Forelimb muscle (tissue), 1 donor: ENCODE measurements at places on chromosomes 13 and 19.

DNA sequence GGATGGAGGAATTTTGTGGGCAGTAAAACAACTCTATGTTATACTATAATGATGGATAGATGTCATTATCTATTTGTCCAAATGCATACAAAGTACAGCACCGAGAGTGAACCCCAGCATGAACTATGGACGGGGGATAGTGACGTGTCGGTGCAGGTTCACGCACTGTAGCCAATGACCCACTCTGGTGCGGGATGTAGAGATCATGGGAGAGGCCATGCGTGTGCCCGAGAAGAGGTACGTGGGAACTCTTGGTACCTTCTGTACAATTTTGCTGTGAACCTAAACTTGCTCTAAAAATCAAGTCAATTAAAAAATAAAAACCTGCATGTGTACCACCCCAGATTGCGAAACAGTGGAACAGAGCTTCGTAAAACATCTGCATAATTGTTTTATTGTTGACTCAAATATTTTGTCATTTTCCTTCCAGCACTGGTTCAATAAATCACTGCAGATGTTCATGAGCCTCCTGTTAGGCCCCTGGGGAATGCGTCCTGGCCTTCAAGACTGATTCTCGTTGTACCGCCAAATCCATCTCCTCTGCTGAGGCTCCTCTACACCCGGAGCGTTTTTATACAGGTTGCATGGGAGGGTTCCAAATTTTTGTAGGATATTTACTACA is 30.9 kb downstream of the COL4A1 start:
- peak; percentile 71 for DNase-seq

GRCh38 chr19:3932931-3933810 is at the start of gene NMRK2:
NMRK2 (plus strand) TSS chr19:3933069; CDS start chr19:3933672, 603 bp downstream.
- DNase-seq = no peak

DNA sequence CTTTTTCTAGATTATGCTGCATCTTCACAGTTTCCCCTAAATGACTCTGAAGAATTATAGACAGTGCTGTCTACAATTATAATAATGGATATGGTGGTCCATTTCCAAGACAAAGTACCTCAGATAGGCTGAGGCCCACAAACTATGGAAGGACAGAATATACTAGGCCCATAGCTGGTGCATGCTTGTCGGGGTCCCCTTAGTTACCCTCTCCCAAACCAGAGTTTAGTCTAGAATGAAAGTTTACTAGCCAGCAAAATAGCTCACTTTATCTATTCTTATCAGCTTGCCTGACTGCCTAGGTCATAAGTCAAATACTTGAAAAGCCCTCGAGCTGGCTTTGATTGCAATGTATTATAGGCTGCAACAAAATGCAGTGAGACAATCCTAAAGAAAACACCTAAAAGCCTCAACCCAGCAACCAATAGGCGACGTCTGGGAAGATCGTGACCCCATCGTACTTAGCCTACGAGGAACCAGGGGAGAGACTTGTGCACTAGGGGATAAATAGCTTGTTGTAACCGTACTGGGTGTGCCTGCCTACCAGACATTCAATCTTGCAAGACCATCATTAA is 785 bp upstream of the IGFL2 start:
- DNase-seq = no peak

- DNase-seq = no peak
Observed at GRCh38 chr13:40208517-40208916, 457.9 kb downstream of the FOXO1 start.

DNA sequence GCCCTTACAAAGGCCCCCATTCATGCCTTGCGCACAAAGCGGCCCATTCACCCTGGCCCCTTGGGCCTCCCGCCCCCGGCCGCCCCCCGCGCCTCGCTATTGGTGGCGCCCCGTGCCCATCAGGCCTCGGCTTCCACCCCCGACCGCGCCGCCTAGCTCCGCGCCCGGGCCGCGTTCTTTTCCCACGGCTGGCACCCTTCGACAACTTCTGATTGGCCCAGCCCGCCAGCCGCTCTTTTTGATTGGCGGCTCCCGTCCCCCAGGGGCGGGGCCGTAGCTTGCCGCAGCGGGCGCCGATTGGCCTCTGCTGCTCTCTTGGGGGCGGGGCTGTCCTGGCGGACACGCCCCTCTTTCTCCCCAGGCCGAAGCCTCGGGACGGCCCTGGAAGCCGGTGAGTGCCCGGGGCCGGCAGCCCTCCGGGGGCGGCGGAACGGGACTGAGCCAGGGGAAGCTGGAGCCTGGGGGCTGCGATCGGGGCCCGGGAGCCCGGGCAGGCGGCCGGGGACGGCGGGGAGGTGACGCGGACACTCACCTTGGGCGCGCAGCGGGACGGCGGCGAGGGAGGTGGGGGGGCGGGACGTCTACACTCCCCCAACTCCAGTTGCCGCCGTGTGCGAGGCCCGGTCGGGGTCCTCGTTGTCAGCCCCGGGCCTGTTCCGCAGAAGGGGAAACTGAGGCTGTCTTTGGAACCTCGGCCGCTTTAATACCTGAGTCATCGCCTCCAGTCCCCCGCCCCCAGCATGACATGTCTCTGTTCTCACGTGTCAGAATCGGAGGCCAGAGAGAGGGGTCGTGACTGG is at the start of gene MYH14:
MYH14 (plus strand) TSS at position 342 of the 800 bp plus-strand sequence. CDS start 6,744 bp downstream, outside the sequence.
- no peak for DNase-seq
